Thyroid gland (tissue), 4 donors: ENCODE measurements at places on chromosomes 12 and 14. TPM values are rescaled to one million over a fixed set of nuclear protein-coding genes. Genes with fewer than 3 reads are reported as not detected.

ART4 gene
- total RNA-seq = 13.6 TPM

KRT77 gene
- not detected for total RNA-seq

GRCh38 chr14:37616853-37617252 is 21.4 kb downstream of the TTC6 start:
- no peaks in the 10 kb centered on the region for H3K4me1 ChIP-seq
- no peak overlapping the region for H3K4me3 ChIP-seq
- DNase-seq = no peak
- no peaks in the 10 kb centered on the region for H3K27me3 ChIP-seq
- H3K36me3 ChIP-seq = no peaks in the 10 kb centered on the region

GRCh38 chr14:105355049-105355575 is 40.6 kb downstream of the PACS2 start:
- DNase-seq = no peak
- no peak overlapping the region for H3K27ac ChIP-seq
- peaks cover 4% of the 10 kb centered on the region for H3K4me1 ChIP-seq
- H3K27me3 ChIP-seq = no peaks in the 10 kb centered on the region
- no peak overlapping the region for H3K4me3 ChIP-seq

- DNase-seq = no peak
- H3K27ac ChIP-seq = no peak overlapping the region
- H3K4me3 ChIP-seq = no peak overlapping the region
- no peaks in the 10 kb centered on the region for H3K4me1 ChIP-seq
- H3K36me3 ChIP-seq = no peaks in the 10 kb centered on the region
Measured at GRCh38 chr12:109027767-109028166, 6.9 kb upstream of the SVOP start.

- no peaks in the 10 kb centered on the region for H3K36me3 ChIP-seq
- H3K4me1 ChIP-seq = no peaks in the 10 kb centered on the region
- DNase-seq = peak; percentile 11
- no peaks in the 10 kb centered on the region for H3K27me3 ChIP-seq
Measured at GRCh38 chr14:85415015-85415712, 114.8 kb upstream of the FLRT2 start.
